Suppressor macrophage (primary cell): ENCODE measurements at places on chromosomes 2 and 18.

GRCh38 chr2:241887806-241888522 is 18.4 kb downstream of the RTP5 start:
- DNase-seq = no peak

GRCh38 chr2:98872526-98872925 is 63.5 kb downstream of the CRACDL start:
- DNase-seq = no peak

DNA sequence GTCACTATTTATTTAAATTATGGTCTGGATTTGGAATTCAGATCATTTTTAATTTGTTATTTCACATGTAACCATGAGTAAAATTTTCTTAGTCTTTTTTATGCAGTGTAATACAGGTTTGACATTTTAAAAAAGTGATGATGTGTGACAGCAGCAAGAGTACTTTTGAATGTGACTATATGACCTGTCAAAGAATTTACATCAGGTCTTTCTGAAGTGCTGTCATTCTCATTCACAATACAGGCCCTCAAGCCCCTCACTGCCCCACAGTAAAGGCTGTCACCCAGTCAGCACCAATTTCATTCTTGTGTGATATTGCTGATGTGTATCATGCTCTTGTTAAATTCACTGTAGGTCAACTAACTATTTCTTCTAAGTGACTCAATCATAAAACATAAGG is 364.2 kb downstream of the NUP35 start:
- DNase-seq = no peak

DNA sequence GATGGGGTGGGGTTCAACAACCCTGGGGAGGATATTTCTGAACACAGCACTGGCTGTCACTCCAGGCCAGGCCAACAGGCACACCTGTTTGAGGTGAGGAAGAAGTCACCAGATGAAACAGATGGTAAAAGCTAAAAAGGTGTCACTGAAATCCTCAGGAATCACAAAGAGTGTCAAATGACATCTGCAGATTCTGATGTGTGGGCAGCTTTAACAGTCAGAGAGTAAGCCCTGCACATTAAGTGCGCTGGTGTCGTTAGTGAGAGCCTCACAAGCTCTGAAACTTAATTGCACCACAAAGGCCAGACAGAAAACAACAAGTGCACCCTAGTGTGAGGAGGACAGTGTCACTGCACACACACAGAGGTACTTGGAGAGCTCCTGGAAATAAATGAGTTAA is 13.6 kb downstream of the FLACC1 start:
- no peak for DNase-seq

DNA sequence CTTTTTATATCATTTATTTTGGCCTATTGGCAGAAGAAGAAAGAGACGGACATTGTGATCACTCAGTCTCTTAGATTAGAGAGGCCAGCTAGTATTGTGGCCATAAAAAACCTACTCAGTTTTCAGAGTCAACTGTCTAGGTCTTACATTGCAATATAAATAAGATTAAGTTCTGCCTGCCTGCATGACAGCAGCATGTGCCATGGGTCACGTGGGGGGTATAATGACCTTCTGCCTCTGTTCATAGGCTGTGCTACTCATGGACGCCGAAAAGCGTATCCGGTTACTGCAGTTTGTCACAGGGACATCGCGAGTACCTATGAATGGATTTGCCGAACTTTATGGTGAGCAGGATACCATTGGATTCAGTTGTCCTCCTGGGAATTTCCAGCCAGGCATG is 238.5 kb downstream of the ALPK2 start:
- no peak for DNase-seq

DNA sequence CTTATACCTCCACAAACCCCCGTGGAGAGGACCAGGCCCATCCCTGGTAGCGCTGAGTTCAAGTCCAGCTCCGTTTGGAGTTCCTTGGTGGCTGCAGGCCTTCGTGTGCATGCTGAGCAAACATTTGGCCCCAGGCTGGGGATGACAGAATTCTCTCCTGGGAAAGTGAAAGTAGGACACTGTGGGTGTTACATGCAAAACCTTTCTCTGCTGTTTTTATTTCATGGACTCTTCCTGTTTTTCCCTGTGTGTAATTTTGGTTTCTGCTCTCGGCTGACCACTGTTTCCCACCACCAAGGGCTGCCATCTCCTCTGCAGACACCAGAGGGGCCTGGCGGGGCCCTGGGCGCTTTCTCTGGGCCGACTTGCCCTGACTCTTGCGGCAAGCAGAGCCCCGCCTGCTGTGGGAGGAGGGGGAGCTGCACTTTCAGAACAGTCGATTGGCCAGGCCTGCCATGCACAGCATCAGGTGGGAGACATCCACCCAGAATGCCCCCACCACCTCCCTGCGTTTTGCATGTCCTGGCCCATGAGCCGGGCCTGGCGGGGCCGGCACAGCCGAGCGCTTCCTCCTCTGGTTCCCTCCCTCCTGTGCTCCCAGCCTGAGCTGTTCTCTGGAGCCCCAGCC is 102.4 kb downstream of the CABLES1 start:
- peak; percentile 73 for DNase-seq

DNA sequence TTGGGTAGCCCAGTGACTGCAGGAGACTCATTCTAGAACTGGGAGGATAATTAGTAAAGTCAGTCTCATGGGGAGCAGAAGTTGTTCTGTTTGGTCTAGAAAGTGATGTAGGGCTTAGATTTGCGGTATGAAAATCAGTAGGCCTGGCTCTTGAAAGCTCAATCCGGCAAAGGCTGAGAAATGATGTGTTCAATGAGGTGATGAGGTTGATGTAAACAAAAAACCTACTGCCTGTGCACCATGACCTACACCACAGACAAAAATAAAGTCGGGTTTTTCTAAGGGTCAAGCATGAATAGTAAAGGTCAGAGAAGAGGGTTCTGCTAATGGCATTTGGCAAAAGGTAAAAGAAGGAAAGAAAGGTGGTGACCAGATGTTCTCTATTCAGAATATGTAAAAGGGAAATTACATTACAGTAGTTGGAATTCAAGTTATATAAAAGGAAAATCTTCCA is 80.8 kb upstream of the COL5A2 start:
- no peak for DNase-seq
